ENCODE measurements at places on chromosomes 2 and 18.

- DNase-seq: no peak
Observed at GRCh38 chr2:210965472-210965871, 409.1 kb downstream of the CPS1 start.

GRCh38 chr2:135984199-135985017 lies 1.0 kb downstream of the DARS1 start:
- DNase-seq: no peak

GRCh38 chr2:149629026-149629425 lies 41.5 kb upstream of the MMADHC start:
- no peak for DNase-seq

DNA sequence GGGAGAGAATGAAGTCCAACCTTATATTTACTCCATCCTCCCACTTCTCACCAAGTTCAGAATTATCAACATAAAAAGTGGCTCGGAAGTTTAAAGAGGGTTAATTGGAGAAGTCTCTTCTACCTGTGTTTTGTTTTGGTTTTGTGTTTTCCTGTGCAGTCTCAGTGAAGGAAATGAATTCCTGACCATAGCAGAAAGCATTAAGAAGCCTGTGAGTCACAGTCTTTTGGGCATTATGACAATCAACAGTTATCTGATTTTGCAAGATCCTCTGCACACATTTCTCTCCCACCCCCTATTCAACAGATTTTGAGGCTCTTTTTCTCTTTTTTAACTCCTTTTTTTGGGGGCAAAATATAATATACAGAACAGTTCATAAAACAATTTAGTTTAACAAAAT lies 8.6 kb upstream of the RPL37A start:
- DNase-seq: no peak

- DNase-seq: no peak
Observed at GRCh38 chr2:241108271-241109209, 6.5 kb upstream of the MTERF4 start.

Measured in activated effector memory CD4-positive, alpha-beta T cell treated with Interleukin-2 at 50 U/mL for 16 hours (primary cell).